ENCODE measurements at places on chromosomes 3 and 15. TPM values are rescaled to one million over a fixed set of nuclear protein-coding genes. Genes with fewer than 3 reads are reported as not detected.
A peak's percentile ranks its signal among the peaks of the same experiment; 100 is the strongest.

Gene CAPN3
- polyA plus RNA-seq: 3.6 TPM

Gene FOXB1
- not detected for polyA plus RNA-seq

DNA sequence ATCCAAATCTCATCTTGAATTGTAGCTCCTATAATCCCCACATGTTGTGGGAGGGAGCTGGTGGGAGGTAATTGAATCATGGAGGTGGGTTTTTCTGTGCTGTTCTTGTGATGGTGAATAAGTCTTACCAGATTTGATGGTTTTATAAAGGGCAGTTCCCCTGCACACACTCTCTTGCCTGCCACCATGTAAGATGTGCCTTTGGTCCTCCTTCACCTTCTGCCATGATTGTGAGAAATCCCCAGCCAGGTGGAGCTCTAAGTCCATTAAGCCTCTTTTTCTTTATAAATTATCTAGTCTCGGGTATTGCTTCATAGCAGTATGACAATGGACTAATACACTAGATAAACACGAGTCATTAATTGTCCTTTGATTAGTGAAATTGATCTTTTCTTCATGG lies 214.5 kb upstream of the CFAP20DC start:
- no peak for DNase-seq

- DNase-seq: peak; percentile 79
Observed at GRCh38 chr3:99111235-99111634, 209.7 kb upstream of the DCBLD2 start.

DNA sequence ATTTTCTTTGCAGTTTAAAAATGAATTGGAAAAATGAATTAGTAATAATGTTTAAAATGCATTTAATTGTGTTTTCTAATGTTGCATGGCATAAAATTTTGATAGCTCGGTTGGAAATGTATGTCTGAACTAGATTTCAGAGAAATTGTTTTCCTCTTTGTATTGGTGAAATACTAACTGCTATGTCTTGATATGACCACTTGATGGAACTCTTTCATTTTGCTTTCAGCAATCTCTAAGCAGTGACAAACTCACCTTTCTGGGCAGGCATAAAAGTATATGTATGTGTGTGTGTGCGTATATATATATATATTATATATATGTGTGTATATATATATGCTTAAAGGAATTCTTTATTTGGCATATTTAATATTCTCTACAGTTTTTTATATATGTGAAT lies 239.3 kb upstream of the ZNF717 start:
- DNase-seq: peak; percentile 29

All from mammary epithelial cell (primary cell).